Left cardiac atrium (tissue), 4 donors: ENCODE measurements at places on chromosomes 13 and 19.

GRCh38 chr13:68107667-68108066 lies 877.5 kb upstream of the PCDH9 start:
- DNase-seq = no peak

DNA sequence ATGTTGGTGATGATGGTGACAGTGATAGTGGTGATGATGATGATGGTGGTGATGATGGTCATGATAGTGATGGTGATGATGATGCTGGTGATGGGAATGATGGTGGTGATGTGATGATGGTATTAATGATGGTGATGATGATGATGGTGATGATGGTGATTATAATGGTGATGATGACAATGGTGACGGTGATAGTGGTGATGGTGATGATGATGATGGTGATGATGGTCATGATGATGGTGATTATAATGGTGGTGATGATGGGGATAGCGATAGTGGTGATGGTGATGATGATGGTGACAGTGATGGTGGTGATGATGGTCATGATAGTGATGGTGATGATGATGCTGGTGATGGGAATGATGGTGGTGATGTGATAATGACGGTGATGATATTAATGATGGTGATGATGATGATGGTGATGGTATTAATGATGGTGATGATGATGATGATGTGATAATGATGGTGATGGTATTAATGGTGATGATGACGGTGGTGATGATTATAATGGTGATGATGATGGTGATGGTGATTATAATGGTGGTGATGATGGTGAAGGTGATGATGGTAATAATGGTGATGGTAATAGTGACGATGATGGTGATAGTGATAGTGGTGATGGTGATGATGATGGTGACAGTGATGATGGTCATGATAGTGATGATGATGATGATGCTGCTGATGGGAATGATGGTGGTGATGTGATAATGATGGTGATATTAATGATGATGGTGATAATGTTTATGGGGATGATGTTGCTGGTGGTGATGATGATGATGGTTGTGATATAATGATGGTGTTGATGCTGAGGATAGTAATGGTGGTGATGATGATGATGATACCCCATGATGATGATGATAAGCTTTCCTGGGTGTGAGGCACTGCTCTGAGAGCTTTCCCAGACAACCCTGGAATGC lies 7.7 kb downstream of the C13orf46 start:
- no peak for DNase-seq

DNA sequence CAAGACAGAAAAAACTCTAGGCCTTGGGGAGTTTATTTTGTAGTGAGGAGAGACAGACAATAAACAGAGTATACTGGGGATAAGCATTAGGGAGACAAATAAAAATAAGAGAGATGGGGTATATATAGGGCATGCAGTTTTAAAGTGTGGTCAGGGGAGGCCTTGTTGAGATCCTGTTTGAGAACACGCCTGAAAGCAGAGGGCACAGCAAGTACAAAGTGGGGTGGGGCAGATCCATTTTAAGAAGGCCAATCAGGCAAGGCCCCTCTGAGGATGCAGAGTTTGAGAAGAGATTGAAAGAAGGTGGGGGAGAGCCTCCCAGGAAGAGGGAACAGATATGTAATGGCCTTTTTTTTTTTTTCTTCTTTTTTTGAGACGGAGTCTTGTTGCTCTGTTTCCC lies 2.1 kb downstream of the PPP2R1A start:
- DNase-seq = no peak

DNA sequence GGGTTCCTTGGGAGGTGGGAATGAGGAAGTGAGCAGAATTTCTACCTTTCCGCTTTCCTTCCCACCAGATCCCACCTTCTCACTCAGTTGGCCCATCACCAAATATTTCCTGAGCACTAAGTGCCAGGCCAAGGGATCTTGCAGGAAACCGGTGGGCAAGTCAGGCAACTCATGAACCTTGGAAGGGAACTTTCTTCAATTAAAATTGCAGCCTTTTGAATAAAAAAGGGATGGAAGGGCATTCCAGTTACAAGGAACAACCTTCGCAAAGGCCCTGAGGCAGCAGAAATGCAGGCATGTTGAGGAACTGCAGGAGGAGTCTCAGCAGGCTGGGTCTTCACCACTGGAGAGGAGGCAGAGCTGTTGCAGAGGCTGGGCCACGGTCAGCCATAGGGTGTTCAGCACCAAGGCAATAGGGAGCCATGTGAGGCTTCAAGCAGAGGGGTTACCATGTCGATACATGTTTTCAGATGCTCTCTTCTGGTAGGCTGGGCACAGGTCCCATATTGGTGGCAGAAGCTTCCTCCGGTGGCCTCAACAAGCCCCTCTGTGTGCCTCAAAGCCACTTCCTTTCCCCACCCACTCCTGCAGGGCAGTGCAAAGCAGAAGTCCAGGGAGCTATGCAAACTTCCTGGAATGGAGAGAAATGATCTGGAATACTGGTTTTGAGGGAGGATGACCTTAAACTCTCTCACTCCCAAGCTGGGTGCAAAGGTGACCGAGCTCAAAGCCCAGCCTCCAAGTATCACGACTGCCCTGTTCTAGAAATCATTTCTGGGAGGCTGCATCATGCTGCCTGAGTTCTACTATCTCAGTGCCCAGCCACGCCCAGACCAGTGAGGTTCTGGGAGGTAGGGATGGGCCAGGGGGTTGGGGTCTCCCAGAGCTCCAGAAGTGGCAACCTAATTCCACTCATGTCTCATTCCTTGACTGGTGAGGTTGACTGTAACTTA lies at the start of gene FUT6:
FUT6 (minus strand) TSS at position 638 of the 953 bp plus-strand sequence. CDS start 7,135 bp downstream, outside the sequence.
- DNase-seq = no peak

DNA sequence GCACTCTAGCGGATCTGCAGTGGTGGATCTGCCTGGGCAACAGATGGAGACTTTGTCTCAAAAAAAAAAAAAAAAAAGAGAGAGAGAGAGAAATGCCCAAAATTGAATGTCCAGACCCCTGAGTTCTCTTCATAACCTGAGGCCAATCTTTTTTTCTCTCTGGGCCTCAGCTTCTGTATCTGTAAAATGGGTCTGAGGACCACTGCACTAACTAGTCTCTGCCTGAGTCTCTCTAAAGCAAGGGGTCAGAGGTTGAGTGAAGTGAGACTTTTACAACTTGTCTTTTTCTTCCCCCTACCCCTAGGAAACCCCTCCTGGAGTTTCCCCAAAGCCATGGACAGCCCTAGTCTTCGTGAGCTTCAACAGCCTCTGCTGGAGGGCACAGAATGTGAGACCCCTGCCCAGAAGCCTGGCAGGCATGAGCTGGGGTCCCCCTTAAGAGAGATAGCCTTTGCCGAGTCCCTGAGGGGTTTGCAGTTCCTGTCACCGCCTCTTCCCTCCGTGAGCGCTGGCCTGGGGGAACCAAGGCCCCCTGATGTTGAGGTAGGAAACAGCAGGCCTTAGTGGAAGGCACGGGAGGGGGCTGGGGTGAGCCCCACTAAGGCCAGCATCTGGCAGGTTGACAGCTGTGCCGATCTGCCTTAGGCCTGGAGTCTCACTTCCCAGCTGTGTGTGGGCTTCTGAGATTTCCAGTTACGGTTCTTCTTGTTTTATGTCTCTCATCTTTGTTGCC lies 1.8 kb downstream of the TMEM91 start:
- DNase-seq = no peak

DNA sequence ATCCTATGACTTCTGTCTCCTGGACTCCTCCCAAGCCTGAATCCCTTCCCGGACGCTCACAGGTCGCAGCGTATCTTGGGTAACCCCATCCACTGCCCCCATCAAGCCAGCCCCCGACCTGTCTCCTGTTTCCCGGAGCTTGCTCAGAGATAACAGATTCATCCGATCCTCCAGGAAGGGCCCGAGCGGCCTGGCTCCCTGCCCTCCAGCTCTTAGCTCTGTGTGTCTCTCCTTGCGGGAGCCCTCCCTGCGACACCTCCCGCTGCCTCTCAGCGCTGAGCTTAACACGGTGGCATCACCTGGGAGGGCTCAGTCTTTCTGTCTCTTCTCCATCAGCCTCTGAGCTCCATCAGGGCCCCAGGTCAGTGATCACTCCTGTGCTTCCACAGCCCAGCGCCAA lies 4.3 kb upstream of the TMEM255B start:
- no peak for DNase-seq

- DNase-seq = peak; percentile 89
These were observed at the start of gene SCGB2B2 for GRCh38 chr19:34676697-34677385. Gene SCGB2B2, minus strand, starts transcription at chr19:34677159. Its CDS starts 82,596 bp downstream, at chr19:34594563.

DNA sequence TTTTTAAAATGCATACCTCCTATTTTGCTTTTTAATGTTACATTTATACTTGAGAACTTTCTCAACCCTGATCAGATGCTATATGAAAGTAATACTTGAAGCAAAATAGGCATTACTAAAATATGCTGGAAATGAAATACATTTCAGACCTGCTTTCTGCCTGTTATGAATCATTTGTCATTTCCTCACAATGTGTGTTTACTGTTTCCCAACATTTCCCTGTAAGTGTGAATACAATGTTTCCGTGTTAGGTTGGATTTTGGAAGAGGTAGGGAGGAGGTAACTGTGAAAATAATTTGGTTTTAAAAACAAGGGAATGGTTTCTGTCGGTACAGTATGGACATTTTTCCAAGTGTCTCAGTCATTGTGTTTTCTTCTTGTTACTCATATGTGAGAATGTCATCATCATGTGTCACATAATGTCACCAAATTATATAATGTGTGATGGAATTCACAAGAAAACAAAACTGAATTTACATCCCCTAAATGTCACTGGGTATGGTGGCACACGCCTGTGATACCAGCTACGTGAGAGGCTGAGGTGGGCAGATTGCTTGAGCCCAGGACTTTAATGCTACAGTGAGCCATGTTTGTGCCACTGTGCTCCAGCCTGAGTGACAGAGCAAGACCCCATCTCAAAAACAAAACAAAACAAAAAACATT lies 43.0 kb downstream of the ZAR1L start:
- DNase-seq = no peak

DNA sequence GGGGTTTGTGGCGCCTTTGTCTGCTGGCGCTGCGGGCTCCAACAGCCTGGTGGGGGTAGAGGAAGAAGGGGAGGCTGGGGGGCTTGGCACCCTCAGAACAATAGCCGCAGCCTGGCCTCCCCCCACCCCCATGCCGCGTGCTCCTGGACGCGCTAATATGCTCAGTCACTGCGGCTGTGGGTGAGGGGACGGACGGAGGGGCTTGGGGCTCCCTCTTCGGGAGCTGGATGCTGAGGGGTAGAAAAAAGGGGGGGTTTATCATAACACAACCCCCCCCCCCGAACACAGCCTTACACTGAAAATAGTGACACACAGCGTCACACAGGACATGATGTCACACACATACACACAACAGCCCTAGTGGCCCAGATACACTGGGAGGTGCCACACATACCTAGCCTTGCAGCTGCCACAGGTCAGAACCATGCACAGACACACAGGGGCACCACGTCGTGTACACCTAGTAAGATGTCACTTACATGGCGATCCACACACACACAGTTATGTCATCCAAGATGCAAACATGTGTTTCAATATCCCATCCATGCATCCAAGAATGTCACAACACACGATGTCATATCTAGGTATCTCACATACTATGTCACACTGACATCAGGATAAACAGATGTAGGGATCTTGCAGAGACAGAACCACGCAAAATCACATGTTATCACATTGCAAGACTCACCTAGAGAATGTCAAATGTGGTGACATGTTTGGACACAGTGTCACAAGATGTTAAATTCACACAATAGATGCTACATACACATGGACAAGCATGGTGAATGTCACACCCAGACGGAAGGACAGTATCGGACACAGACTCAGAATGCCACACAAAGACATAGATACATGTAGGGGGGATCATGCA lies 806 bp downstream of the MAST1 start:
- no peak for DNase-seq

GRCh38 chr19:38900202-38900629 lies 447 bp downstream of the NFKBIB start:
- DNase-seq = no peak

- peak; percentile 56 for DNase-seq
These were observed 40.6 kb downstream of the COL4A2 start for GRCh38 chr13:110347535-110348308.

DNA sequence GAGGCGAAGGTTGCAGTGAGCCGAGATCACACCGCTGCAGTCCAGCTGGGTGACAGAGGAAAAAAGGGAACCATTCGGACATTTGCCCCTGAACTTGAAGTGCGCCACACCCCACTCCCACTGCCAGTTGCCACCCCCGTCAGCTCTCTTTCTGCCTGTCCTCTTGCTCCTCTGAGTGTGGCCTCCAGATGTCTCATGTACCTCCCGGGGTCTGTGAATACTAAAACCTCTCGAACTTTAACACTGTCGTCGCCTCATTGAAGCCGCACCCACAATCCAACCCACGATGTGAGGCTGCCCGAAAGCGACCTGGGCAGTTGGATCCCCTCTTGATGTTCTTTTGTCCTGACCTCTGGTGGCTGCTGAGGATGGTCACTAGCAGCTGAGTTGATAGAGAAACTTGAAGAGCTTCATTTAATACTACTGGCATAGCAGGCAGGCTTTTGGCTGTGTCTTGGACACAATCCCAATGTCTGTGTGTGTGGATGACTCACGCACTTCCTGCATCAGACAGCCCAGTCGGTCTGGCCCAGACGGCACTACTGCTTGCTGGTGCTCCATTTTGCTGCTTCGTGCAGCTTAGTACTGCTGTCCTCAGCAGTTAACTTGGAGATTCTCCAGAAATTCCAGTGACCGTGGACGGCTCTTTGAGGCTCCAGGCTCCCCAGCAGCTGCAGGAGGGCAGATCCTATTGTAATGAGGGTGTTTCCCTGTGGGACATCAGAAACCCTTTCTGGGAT lies 4.2 kb downstream of the FPR3 start:
- peak; percentile 93 for DNase-seq

- DNase-seq = no peak
These were observed 178.8 kb downstream of the KCTD12 start for GRCh38 chr13:76707360-76707759.

GRCh38 chr13:46951516-46951915 lies 54.7 kb upstream of the HTR2A start:
- DNase-seq = no peak

DNA sequence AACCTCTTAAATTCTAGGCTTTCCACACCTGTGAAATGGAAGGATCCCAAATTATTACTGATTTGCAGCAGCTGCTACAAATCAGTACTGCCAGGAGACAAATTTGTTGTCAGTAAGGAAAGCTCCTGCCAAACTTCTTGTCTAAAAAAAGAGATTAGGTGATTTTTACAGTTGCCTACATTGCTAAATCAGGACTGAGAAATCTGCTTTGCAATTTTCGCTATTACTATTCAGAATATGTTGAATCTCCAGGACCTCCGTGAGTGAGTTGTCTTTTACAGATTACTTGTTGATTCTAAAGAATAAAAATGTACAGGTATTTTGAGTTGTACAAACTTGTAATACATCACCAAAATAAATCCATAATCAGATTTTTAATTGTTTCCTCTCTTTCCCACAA lies 1815.9 kb downstream of the PCDH9 start:
- DNase-seq = no peak

DNA sequence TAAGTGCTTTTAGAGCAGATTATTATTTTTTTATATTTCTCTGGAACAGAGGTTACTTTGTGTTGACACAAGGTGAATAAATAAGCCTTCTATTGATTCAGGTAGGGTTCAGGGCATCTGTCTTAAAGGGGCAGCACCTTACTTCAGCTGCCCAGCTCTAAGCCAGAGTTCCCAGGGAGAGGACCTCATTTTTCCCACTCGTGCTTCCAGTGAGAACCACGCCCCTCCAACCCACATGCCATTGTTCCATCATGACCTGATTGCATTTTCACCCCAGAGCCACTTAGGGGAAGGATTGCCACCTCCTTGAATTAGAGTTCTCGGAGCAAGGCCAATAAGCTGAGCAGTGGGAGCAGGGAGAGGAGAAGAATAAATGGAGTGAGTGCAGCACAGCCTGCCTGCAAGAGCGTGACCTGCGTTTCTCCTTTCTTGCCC lies 104.3 kb upstream of the FRY start:
- DNase-seq = no peak
